Activated gamma-delta T cell (primary cell): ENCODE measurements at places on chromosomes 11 and 22.

- no peak for DNase-seq
Observed at GRCh38 chr11:113106507-113106906, 145.3 kb downstream of the NCAM1 start.

DNA sequence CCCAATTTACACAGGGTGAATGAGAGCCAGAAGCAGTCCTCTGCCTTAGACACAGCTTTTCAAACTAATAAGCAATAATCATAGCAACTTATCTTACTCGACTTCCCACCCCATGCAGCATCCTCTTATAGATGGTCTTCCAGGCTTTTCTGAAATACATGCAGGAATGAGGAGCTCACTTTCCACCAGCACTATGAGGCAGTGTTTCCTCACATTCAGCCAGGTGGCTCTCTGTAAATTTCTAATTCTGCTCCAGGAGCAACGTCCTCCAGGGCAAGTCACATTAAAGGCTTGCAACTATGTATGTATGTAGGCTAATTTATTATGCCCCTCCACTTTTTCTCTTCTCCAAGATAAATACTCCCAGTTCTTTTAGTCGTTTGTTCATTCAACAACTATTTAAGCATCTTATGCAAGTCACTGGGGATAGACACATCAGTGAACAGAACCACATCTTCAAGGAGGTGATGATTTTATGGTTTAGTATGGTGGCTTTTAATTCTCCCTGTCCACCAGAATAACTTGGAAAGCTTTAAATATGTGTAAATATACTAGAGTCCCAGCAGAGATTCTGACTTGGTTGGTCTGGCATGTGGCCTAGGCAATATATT is 59.9 kb downstream of the PAK1 start:
- no peak for DNase-seq

DNA sequence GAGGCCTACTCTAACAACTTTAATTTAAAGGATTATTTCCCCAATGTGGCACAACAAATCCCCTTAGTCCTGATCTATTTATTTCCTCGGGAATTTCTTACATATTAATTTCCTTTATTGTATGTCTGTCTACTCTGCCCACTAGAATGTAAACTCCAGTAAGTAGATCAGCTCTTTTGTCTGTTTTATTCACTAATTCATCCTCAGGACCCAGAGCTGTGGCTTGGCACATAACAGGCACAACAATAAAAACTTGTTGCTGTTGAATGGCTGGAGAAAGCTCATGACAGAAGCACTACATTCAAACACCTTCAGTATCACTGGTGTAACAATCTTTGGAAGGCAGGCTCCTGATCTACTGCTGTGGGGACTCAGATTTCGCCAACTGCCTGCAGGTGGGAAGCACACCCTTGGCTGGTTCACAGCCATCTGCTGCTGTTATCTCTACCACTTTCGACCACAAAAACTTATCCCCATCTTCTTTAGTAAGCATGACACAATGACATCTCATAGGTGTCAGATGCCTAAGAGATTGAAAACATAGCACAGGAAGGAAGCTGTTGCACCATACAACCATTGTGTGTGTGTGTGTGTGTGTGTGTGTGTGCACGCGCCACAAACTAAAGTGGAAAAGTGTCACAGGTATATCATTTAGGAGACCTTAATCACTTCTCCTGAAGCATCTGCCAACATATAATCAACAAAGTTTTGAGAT is 11.9 kb downstream of the HIRA start:
- DNase-seq, result no peak

DNA sequence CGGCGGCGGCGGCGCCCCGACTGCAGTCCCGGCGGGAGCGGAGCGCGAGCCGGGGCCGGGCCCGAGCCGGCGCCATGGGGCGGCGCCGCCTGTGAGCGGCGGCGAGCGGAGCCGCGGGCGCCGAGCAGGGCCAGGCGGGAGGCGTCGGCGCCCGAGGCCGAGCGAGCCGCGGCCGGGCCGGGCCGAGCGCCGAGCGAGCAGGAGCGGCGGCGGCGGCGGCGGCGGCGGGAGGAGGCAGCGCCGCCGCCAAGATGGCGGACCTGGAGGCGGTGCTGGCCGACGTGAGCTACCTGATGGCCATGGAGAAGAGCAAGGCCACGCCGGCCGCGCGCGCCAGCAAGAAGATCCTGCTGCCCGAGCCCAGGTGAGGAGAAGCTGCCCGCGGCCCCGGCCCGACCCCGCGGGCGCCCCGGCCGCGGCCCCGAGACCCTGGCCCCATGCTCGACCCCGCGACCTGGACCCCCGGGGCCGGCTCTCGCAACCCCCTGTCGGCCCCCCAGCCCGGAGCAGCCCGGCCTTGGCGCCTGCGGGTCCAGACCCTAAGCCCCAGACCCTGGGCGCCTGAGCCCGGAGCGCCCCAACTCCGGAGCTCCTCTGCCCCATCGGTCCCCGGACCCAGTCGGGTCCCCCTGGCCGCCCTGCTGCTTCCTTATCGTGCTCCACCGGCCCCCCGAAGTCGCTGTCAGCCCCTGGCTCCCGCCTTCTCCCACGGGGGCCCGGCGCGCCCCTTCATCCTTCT is at the start of gene GRK2:
TSS of gene GRK2 (plus strand) at position 25 of the 739 bp plus-strand sequence. CDS start at position 252, 227 bp downstream.
- peak; percentile 42 for DNase-seq

GRCh38 chr11:24944891-24945290 is 448.0 kb downstream of the LUZP2 start:
- no peak for DNase-seq

DNA sequence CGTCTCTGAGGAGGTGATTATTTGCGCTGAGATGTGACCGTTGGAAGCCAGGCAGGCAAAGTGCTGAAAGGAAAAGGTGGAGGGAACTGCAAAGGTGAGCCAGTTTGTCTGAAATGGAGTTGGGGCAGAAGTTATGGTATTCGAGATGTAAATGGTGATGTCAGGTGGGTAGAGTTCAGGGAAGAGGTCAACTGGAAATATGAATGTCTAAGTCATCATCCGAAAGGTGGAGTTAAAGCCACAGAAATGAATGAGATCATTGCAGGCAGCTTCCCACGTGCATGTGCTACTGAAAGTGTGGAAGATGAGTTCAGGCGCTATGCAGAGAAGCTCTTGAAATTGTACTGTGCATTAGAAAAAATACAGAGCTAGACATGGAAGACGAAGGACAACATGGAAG is 2.2 kb upstream of the BPIFC start:
- DNase-seq, result no peak

- DNase-seq, result peak; percentile 66
Observed at GRCh38 chr22:38317122-38317994, at the start of gene CSNK1E. CSNK1E (minus strand) TSS chr22:38317433; CDS start chr22:38314157, 3,276 bp downstream.

GRCh38 chr22:49709464-49709863 is 118.2 kb downstream of the BRD1 start:
- no peak for DNase-seq

DNA sequence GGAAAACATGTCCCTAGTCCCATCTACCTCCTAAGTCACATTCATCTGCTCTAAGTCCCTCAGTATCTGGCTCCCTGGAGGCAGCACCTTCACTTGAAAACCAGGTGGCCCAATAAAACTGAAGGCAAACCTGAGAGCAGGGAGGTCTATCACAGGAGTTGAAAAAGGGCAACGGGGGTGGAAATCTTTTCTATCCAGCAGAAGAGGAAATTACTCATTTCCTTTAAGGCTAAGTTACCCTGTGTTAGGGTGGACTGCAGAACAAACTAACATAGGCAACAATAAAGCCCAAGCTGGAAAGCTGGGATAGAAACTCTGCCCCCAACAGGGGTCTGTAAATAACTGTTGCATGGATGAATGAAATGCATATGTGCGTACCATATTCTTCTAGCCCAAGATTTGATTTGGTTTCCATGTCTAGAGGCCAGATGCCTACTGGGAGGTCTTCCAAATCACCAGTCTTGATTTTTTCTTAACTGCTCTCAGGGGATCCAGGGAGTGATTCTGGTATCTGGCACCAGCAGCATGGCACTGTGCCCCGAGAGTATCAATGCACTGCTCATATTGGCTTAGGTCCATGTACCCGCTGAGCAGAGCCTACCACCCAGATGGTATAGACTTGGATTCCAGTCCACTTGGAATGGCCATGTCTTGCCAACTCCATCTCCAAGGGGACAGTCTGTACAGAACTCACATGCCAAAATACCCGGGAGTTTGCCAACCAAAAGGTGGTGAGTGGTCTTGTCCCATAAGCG is 350.0 kb upstream of the NCAM1 start:
- DNase-seq, result no peak

GRCh38 chr11:75261902-75262361 is 21.4 kb downstream of the TPBGL start:
- no peak for DNase-seq

DNA sequence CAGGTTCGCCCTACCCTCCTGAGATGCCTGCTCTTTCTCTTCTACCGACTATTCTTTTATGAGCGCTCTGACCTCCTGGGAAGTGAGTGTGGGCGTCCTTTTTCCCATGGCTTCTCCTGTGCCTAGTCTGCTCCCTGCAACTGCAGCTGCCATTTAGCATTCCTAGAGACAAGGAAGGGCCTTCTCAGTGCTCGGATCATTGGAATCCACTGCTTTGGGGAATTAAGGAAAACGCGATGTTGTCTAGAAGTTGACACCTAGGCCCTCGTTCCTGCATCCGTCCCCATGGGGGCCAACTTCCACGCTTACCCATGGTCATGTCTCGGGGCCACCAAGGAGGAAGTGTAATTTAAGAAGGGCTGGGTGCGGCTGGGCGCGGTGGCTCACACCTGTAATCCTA is 95.4 kb downstream of the BCR start:
- DNase-seq, result no peak

DNA sequence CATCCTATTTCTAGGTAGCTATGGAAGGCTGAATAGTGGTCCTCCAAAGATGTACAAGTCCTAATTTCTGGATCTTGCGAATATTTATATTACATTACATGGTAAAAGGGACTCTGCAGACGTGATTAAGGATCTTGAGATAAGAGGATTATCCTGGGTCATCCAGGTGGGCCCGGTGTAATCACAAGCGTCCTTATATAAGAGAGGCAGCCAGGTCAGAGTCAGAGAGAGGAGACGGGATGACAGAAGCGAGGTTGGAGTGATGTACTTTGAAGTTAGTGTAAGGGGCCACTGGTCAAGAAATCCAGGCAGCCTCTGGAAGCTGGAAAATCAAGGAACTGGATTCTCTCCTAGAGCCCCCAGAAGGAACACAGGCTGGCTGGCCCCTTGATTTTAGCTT is 70.1 kb upstream of the MYOD1 start:
- DNase-seq, result no peak

GRCh38 chr11:14443638-14444037 is 56.0 kb downstream of the COPB1 start:
- DNase-seq, result no peak

DNA sequence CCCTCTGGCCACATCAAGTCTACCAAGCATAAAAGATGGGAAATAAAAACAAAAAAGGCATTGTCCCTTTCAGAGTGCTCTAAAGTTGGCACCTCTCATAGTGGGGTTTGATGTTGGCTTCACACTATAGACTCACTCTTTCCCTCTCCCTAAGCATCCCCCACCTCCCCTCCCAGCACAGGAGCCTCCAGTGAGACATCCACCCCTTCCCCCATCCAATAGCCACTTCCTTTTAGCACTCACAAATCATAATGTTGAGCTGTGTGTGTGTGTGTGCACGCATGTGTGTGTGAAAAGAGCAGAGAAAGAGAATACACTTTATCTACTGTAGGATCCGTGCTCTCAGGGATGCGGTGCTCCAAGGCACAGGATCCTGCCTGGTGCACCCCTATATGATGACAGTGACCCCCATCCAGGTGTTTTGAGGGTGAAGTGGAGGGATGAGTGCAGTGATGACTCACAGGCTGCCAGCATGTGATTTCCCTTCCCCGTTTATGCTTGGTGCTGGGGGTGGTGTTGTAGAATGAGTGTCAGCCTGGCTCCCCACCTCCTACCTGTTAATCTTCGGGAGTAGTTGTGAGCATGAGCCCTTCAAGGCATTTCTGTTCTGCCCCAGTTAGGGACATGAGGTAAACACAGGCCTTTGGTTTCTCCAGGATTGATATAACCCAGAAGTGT is 235.2 kb upstream of the B3GAT1 start:
- DNase-seq, result no peak

- no peak for DNase-seq
Observed at GRCh38 chr11:57069942-57070341, 81.2 kb downstream of the OR5AK2 start.

- no peak for DNase-seq
Observed at GRCh38 chr11:78893996-78894395, 319.3 kb upstream of the NARS2 start.

DNA sequence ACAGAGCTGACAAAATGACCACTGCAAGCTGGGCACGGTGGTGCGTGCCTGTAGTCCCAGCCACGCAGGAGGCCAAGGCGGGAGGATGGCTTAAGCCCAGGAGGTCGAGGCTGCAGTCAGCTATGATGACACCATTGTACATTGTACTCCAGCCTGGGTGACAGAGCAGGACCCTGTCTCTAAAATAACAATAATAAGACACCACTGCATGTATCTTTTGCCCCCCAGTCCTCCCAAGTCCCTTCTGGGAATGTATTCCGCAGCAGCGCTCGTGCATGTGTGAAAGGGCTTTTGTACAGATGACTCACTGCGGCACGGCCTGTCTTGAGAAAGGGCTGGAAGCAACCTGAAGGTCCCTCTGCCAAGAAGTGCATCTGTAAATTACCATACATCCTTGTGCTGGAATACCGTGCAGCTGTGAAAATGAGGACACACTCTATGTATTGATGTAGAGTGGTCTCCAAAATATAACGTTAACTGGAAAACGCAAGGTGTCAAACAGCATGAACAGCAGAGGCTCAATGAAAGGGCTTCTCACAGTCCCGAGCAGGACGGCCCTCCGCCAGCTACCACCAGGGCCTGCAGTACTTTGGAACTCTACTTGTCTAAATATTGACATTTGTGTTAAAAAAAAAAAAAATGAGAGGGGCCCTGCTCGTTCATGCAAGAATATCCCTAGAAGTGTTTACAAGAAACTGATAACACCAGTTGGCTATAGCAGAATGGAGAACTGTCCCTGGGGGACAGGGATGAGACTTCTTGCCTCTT is 9.0 kb upstream of the CDC42EP2 start:
- DNase-seq, result no peak

DNA sequence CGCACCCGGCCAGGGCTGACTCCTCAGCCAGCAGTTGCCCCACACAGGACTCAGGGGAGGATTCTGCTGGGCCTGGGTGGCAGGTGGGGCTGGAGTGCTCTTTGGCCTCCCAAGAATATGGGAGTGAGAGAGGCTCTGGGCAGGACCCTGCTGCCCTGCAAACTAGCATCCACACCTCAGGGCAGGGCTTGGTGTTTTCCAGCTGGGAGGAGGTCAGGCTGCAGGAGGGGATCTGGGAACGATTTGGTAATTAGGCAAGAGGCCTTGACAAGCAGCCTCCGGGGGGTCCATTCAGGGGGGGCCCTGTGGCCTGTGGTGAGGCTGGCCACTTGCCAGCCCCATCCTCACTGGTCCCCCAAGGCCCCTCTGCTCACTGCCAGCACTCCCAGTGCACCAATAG is 35.8 kb downstream of the WNT11 start:
- no peak for DNase-seq

DNA sequence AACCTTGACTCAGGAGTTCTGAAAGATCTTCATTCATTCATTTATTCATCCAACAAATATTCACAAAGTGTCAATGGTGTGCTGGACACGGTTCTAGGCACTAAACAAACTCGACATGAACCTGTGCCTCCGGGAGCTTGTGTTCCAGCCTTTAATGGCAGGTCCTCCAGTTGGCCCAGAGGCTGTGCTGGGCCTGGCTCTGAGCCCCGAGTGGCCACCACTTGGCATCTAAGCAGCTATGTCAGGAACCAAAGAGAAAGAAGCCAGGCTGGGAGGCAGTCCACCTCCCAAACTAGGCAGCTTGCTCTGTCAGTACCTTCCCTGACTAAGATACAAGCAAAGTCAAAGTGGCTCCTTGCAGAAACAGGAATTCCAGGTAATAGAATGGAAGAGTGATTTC is 233.6 kb downstream of the BUD13 start:
- DNase-seq, result no peak
